ENCODE measurements at places on chromosomes 11 and 22. TPM values are rescaled to one million over a fixed set of nuclear protein-coding genes. Genes with fewer than 3 reads are reported as not detected.

DNA sequence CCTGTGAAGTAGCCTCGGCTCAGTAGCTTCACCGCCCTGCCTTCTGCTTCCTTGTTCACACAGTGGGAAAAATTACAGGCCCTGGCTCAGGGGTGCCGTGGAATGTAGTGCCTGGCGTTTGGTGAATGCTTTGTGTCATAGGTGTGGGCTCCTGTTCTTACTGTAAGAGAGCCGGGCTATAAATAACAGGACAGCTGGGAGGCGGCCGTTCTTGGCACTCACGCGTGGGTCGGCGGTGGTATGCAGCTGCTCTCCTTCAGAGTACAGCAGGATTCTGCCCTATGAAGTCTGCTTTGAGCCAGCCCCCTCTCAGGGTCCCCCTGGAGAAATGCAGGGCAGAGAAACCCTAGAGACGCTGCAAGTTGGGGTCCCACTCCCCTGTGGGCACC, 84.2 kb downstream of the CTTN start:
- DNase-seq = peak; percentile 5

DNA sequence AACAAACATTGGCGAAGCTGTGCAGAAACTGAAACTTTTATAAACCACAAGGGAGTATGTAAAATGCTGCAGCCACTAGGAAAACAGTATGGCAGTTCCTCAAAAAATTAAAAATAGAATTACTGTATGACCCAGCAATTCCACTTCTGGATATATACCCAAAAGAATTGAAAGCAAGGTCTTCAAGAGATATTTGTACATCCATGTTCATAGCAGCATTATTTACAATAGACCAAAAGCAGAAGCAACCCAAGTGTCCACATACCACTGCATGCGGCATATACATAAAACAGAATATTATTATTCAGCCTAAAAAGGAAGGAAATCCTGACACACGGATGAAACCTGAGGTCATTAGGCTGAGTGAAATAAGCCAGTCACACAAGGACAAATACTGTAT, 85.8 kb downstream of the RELT start:
- no peak for DNase-seq

DNA sequence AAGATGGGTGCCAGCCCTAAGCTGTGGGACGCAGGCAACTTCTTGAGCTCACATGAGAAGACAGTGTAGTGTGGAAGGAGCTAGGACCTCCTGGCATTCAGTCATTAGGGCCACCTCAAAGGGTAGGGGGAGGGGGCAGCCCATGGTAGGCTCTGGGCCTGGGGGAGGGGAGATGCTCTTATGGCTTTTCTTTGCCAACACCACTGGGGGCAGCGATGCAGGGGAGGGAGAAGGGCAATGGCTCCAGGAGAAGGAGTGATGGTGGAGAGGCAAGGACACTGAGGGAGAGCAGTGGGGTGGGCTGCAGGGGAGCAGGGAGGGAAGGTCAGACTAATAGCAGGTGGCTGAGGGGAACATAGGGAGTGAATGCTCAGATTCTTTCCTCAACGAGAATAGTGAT, 63.3 kb upstream of the SUSD2 start:
- DNase-seq = no peak

DNA sequence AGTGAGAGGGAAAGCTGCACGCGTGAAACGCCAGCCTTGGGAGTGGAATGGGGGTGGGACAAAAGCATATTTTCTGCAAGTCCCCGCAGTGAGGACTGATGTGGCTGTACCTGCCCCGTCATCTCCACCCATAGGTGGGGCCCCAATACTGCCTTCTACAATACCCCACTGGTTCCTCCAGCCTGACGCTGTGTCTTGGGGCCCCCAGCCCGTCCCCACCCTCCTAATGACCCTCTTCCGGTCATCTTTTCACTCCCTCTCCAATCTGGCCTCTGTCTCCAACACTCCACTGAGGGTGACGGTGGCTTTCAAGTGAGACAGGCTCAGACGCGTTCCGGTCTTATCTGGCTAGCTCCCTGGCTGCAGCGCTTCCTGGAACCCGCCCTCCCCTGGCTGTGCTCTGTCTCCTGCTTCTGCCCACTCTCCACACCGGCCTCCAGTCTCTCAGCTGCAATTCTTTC, 104.2 kb downstream of the MICAL3 start:
- DNase-seq = no peak

DNA sequence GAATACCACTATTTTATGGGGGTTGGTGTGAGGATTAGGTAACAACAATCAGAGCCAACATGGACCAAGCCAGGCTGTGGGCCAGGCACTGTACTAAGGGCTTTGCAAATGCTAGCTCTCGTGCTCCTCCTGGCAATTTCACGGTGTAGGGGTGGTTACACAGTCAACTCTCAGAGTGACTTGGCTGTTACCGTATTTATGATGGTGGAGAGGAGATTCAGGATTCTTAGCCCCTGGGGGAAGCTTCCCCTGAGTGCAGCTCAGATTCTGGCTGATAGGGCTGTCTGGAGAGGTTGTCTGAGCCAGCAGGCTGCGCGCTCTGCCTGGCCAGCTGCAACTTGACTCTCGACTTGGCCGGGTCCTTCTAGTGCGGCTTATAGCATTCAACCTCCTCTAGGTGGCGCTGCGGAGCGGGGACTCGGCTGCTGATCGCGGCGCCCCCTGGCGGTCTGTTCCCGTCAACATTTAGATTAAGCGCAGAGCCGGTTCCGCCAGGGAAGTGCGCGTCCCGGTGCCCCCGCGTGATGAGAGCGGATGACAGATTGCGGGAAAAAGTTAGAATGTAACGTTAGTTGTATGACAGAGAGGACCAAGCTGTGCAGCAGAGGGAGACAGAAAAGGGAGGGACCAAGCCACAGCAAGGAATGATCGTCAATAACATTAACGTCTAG, 4.5 kb upstream of the NCF4 start:
- DNase-seq = peak; percentile 79

- peak; percentile 97 for DNase-seq
Measured at GRCh38 chr22:38923463-38924346, 33.7 kb upstream of the APOBEC3A start.

- DNase-seq = no peak
Measured at GRCh38 chr11:1194977-1195681, 27.7 kb upstream of the MUC5B start.

DNA sequence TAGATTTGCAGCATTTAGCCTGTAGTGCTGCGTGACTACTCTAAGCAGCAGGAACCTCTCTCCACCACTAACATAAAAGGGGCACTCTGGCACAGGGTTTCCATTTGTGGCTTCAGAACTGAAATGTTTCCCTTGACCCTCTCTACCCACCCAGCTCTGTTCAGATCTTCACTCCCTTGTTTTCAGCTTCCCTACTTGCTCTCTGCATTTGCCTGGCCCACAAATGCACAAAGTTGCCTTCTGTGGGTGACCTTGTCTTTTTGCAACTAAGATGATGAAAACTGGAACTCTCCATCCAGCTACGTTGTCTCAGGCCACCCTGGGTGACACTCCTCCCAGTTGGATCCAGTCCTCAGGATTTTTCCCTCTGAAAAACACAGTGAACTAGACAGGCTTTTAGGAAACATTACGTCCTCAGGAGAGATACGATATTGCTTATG, 19.8 kb upstream of the PSMA1 start:
- DNase-seq = peak; percentile 85

DNA sequence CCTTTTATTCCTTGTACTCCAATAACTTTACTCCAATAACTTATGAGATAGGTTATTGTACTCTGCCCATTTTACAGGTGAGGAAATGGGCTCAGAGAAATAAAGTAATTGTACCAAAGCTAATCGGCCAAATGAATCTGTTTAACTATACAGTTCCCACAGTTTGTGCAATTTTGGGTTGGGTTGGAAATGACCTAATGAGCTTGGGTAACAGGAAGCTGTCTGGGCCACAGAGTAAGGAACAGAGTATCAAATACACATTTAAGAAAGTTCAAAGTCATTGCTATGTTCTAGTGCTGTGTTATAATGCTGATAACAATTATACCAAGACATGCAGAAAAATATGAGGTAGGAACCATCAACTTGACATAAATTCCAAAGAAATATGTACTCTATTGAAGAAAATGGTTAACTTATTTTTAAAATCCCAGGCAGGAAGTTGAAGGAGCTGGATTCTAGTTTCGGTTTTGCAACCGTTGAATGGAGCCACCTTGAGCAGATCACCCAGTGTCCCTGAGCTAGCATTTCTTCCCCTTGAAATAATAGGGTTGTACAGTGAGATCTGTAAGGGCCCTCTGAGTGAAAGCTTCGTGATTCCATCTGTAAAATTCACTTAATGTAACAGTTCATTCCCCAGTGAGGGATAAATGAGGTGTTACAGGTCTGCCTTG, 360.9 kb upstream of the NARS2 start:
- DNase-seq = no peak

- DNase-seq = no peak
Measured at GRCh38 chr22:32631507-32632255, 157.1 kb downstream of the FBXO7 start.

DNA sequence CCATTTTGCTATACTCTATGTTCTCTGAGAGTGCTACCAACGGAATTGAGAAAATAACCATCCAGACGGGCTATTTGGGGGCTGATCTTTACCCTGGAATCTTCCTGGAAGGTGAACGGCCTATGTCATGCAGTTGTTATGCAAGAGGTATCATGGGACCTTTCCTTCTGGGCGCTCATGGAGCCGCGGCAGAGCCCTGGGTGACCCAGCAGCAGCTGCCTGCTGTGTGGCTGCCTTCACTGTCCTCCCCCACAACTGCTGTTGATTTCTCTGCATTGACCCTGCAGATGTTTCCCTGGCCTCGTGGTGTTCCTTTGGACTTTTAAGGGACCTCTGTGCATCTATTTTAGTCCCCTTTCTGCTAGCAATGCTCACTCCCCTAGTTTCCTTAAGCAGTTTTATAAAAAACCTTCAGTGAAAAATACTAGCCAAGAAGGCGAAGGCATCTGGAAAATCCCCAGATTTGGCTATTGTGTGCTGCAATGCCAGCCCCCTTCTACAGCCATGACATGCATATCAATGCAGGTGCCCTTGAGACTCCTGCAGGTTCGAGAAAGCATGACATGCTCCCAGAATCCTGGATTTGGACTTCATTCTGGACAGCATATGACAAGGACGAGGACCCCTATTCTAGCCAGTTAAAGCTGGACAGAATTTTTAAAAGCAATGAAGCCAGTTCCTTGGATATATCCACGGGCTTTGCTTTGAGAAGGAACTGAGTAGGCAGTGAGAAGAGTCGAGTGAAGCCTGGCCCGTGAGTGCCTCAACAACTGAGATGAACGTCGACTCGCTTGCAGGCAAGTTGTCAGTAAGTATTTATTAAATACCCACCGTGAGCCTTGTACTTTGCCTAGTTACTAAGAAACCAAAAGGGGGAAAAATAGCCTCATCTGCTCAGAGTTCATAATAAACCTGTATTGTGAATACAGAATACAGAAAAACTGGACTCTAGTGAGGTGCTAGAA, at the start of gene SLC25A18:
Gene SLC25A18 (plus strand): TSS at position 593 of the 965 bp plus-strand sequence. CDS start 16,447 bp downstream, outside the sequence.
- DNase-seq = peak; percentile 32

DNA sequence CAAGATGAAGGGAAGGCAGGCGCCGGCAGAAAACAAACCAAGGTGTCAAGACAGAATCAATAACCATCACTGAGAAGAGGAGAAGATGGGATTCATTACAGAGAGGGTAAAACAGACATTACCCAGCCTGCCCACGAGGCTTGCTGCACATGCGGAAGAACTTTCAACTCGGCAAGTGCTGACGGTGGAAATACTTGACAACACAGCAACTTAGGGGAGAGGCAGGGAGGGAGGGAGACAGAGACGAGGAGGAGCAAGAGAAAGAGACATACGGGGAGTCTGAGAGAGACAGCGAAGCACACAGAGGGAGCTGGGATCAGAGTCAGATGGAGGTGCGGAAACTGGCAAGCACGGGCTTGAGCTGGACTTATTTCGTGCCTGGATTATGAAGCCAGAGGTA, 129.3 kb upstream of the NECTIN1 start:
- no peak for DNase-seq

Gene OR52H1
- not detected for total RNA-seq

Gene FAM181B
- total RNA-seq = not detected

Gene FGF3
- not detected for total RNA-seq

Gene SCGB1C1
- total RNA-seq = not detected

Measured in G401 (cell line).